ENCODE measurements at places on chromosomes 13 and 19. TPM values are rescaled to one million over a fixed set of nuclear protein-coding genes. Genes with fewer than 3 reads are reported as not detected.

GRCh38 chr13:99897076-99897440 lies 74.5 kb downstream of the ZIC5 start:
- no peak for DNase-seq

GRCh38 chr13:39536274-39536673 lies 66.7 kb downstream of the LHFPL6 start:
- no peak for DNase-seq

DNA sequence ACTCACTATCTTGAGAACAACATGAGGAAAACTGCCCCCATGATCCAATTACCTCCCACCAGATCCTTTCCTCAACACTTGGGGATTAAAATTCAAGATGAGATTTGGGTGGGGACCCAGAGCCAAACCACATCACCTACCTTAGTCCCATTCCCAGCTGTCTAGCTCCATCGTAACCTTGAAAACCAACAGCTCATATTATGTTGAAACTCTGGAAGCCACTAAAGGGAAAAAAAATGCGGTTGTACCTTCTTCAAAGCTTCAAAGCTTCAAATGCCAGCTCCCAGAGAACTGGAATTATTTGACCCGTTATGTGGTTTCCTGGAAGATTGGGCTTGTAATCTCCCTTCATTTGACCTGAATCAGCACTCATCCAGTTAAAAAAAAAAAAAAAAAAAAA lies 223.1 kb upstream of the GPC6 start:
- no peak for DNase-seq

DNA sequence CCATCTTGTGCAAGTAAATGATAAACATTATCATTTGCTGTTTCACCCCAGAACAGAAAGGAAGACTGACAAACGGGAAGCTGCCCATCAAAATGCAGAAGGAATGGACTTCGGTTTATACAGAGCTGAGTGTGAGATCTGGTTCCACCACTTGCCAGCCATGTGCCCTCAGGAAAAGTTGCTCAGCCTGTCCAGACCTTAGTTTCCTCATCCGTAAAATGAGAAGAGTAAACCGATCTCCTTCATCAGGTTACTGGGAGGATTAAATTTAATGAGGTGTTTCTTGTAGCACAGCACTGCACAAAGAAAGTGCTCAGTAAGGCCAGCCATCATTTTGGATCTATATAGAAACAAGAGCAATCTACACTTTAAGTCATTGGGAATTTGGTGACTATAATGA lies 36.7 kb upstream of the SERP2 start:
- DNase-seq = no peak

DNA sequence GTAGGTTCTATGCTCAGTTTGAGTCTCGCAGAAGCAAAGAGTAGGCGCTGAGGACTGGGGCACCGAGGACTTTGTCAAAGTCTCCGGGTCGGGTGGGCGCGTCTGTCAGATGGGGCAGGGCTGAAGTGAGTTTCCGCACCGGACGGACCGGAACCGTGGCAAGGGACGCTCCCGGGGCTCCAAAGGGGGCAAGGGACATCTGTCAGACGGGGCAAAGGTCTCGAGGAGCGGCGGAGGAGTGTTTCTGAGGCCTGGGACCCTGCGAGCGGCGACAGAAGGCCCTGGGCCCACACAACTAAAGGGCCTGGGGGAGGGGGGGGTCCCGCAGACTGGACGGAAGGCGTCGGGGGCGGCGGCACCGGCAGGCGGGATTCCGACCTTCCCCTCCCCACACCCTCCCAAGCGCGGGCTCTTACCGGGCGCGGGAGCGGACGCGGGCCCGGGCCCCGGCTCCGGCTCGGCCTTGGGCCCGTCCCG lies 13.3 kb upstream of the AKAP8L start:
- no peak for DNase-seq

DNA sequence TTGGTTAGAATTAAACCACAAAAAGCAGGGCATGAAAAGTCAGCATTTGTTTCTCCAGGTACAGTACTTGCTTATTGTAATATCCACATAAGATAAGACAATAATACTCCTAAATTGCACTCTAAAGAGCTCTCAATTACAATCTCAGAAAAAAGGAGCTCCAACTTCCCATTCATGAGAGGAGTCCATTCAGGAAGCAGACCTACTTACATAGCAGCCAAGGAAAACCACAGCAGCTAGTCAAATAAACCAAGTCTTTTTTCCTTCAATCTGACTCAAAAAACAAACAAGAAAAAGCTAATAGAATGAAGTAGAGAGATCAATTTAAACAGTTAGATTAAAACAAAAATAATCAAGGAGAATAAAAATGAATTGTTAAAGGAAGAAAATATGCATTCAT lies 885.2 kb upstream of the SLITRK6 start:
- DNase-seq = no peak

Gene THSD1
- total RNA-seq = 0.79 TPM

Gene GFY
- not detected for total RNA-seq

Gene SLITRK6
- not detected for total RNA-seq

Gene SERPINE3
- not detected for total RNA-seq

Measured in CD4-positive, CD25-positive, alpha-beta regulatory T cell (primary cell).